ENCODE measurements at places on chromosomes 12 and 14.

GRCh38 chr12:56163533-56164344 lies 5.6 kb downstream of the MYL6 start:
- DNase-seq = no peak

DNA sequence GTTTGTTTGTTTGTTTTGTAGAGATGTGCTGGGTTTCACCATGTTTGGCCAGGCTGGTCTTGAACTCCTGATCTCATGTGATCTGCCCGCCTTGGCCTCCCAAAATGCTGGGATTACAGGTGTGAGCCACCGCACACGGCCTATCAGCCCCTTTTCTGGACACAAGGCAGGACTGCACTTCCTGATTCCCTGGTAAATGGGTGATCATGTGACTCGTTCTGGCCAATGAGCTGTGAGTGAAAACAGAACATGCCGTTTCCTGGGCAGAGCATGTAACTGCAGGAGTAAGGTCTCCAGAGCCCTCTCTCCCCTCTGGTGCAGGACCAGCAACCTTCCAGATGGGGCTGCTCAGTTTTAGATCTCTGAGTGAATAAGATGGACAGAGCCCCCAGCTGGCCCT lies 92.7 kb downstream of the ITPK1 start:
- no peak for DNase-seq

DNA sequence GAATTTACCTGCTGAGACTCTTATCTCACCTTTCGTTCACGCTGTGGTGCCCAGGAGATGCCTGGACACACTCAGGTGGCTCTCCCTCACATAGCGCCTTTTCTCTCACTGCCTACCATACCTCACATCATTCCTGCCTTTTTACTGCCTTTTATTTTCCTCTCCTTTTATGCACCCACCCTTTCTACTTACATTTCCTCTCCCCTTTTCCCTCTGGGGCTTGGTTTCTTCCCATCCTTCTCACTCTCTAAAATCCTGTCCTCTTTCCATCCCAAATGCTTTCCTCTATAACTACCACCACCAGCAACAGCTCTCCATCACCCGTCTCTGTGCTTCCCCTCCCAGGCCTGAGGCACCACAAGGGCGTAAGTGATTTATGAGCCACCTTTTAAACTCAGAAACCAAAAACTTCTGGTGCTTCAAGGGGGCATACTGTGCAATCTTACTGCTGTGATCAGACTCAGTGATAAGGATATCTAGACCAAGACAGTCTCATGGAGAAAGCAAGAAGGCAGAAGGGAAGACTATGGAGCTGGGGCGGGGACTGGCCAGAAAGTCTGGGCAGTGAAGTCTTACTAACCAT lies 32.7 kb upstream of the SMUG1 start:
- DNase-seq = no peak

DNA sequence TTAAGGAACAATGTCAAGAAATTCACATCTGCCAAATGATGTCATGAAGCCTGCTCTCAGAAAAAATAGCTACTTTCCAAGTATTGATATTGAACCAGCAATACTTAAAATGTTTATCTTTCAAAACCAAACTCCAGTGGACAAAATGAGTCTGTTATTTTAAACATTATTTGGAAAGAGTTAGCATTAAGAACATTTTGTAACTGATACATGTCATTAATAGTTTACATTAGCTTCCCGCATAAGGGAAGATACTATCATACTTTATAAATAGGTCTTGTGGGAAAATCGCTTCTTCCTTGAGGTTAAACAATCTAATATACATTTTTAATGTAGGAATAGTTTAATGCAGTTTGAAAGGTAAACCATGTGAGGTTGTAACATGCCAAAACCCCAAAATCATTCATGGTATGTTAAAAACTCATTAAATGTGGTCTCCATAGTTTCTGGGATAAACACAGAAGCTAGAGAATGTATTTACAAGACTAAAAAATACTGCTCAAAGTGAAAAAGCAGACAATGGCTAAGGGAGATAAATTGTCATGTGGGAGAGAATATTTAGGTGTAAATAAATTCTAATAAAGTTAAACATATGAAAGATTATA lies 73.4 kb upstream of the ATP2B1 start:
- DNase-seq = no peak

DNA sequence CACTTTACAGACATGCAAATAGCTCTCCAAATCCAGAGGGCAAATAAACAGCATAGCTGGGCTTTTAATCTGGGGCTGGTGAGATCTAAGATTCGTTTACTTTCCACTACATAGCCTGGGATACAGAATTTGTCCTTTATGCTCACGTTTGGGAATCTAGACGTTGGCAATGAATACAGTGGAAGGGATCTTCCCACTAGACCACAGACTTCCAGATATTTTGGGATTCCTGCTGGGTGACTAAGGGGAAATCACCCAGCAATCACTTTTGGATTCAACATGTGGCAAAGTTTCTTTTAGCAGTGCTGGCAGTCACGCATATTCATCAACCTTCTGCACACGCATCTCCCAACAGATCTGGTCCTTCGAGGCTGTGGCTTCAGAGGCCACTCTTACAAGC lies 23.5 kb downstream of the APPL2 start:
- DNase-seq = no peak

- no peak for DNase-seq
Observed at GRCh38 chr12:38711054-38711453, 194.3 kb downstream of the CPNE8 start.

GRCh38 chr12:65200007-65200665 lies 30.8 kb downstream of the LEMD3 start:
- no peak for DNase-seq

- no peak for DNase-seq
Observed at GRCh38 chr14:104686624-104687517, 2.5 kb upstream of the INF2 start.

GRCh38 chr14:75484711-75485429 lies 37.4 kb upstream of the BATF start:
- DNase-seq = no peak

DNA sequence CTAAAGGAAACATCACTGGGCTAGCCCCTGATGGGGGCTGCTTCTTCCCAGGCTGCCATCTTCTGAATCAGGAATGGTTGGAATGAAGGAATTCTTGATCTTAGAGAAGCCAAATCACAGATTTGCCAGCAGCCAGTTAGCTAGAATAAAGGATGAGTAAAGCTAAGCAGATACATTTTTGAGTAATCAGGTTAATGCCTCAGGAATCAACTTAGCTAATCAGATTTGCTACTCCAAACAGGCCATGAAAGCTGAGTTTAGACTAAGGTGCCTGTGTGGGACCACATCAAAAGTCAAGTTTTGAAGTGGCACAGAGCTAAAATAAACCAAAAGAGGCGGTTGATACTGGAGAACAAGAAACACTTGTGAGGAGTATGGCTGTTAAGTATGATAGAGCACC lies 28.8 kb upstream of the LMO3 start:
- no peak for DNase-seq

GRCh38 chr12:32542428-32543229 lies 136.5 kb upstream of the DNM1L start:
- DNase-seq = no peak
